ENCODE measurements at places on chromosomes 4 and X.

GRCh38 chr4:174580597-174580996 lies 58.3 kb upstream of the HPGD start:
- no peak for DNase-seq

- no peak for DNase-seq
These were observed 42.8 kb downstream of the CPXCR1 start for GRCh38 chrX:88789825-88790224.

- DNase-seq: no peak
These were observed 144.6 kb upstream of the KCNIP4 start for GRCh38 chr4:22093126-22093525.

DNA sequence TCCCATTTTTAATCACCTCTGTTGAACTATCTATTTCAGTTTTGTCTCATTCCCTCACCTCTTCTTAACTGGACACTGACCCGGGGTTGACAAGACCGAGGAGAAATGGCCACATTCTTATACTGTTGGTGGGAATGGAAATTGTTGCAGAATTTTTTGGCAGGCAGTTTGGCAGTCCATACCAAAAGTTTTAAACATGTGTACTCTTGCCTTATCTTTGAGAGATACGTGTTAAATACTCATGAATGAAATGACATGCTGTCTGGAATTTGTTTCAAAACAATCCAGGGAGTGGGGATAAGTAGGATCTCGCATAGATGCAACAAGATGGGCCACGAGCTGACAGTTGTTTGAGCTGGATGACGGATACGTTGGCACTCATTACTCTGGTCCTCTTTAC lies 12.1 kb downstream of the FGFBP1 start:
- DNase-seq: no peak

GRCh38 chr4:125801924-125802323 lies 487.2 kb downstream of the FAT4 start:
- no peak for DNase-seq

GRCh38 chrX:129996120-129996519 lies 13.7 kb downstream of the BCORL1 start:
- no peak for DNase-seq

- no peak for DNase-seq
These were observed 996.3 kb downstream of the FSTL5 start for GRCh38 chr4:161167539-161167938.

GRCh38 chr4:17867276-17867675 lies 56.5 kb downstream of the NCAPG start:
- no peak for DNase-seq

DNA sequence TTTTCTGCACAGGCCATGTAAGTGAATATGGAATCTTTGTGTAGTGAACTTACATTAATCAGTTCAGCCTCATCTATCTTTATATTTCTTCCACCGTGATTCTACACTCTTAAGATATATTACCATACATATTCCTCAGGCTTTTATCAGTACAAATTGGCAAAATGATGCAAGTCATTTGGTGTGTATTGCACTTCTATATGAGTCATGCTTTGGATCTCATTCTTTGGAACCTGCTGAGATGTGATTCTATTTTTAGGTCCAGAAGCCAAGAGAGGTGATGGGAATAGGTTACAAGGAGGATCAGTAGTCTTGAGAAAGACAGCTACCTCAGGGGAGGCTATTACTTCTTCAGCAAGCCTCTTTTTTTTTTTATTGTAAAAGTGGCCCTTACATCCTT lies 204.4 kb downstream of the ZNF330 start:
- no peak for DNase-seq

DNA sequence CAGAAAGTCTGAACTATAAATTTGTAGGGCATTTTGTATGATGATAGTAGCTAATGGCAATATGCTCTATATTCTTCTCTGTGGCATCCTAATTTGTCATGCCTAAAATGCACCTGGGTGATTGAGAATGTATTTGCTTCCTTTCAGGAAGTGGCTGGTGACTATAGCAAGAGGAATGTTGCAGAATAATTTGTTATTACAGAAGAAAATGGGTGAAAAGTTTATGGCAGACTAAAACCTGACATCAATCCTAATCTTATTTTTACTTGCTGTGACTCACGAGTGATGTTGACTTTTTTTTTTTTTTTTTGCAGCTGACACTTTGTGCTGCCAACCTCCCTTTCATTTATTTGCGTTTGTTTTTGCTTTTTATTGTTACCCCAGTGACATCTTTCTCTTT lies 141.1 kb downstream of the MSL3 start:
- DNase-seq: no peak
